CD4-positive, alpha-beta T cell treated with Interleukin-1 beta for 1 hour (primary cell): ENCODE measurements at places on chromosomes 6 and 20.

DNA sequence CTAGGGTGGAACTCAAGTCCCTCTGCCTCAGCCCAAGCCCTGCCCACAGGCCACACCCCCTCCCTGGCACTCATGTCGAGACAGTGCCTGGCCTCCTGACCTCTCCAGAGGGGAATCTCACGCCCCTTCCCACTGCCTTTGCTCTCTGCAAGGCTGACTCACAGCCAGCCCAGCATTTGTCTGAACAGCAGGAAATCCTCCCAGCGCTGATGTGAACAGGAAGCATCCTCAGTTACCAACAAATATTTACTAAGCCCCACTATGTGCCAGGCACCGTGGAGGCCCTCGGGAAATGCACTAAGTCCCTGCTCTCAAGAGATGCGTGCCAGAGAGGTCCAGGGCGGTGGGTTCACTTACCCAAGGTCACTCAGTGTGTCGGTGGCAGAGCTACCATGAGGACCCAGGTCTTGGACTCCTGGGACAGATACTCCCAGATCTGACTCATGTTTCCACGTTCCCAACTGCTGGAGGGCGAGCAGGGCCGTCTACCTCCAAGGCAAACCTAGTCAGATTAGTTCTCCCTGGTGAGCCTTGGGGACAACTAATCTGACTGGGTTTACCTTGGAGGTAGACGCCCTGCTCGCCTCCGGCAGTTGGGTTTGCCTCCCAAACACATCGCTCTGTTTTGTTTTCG, 7.8 kb downstream of the ADA start:
- DNase-seq = peak; percentile 75

DNA sequence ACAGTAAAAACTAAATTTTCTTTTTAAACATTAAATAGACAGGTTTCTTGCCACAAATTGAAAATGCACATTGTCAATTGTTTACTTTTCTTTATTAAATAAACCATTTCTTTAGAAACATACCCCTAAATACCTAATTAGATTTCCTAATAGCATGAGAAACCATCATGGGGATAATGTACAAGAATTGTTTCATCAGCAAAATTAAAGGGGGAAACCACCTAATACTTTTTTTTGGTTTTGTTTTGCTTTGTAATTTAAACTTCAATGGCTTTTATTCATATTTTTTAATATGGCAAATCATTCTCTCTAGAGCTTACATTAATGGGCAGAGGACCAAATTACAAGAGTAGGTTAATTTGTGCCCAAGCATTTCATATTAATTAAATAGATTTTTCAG, 987.9 kb downstream of the EPHA7 start:
- DNase-seq = no peak

DNA sequence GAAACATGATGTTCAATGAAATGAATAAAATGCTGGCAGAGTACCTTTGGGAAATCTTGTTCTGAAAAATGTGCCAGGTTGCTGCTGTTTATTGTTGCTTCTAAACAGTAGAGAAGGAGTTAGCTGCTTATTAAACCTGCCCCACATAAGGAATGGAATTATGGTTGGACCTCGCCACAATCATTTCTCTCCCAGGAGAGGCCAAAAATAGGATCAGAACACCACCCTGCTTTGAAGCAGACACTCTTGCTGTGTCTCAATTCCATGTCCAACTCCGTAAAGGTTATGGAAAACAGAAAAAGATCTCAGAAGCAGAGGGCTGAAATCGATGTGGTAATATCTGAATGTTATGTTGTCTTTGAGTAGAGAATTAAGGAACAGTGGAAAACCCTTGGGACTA, 27.9 kb downstream of the AFG1L start:
- DNase-seq = no peak

- DNase-seq = no peak
Observed at GRCh38 chr20:18288749-18289267, 481 bp downstream of the ZNF133 start.

- DNase-seq = no peak
Observed at GRCh38 chr20:41432746-41433145, 66.1 kb upstream of the EMILIN3 start.

- peak; percentile 31 for DNase-seq
Observed at GRCh38 chr6:170290296-170291128, at the start of gene DLL1. Gene DLL1, minus strand, starts transcription at chr6:170291078. Its CDS starts 939 bp downstream, at chr6:170290139.

GRCh38 chr20:57767441-57767840, 57.6 kb upstream of the PMEPA1 start:
- DNase-seq = no peak

DNA sequence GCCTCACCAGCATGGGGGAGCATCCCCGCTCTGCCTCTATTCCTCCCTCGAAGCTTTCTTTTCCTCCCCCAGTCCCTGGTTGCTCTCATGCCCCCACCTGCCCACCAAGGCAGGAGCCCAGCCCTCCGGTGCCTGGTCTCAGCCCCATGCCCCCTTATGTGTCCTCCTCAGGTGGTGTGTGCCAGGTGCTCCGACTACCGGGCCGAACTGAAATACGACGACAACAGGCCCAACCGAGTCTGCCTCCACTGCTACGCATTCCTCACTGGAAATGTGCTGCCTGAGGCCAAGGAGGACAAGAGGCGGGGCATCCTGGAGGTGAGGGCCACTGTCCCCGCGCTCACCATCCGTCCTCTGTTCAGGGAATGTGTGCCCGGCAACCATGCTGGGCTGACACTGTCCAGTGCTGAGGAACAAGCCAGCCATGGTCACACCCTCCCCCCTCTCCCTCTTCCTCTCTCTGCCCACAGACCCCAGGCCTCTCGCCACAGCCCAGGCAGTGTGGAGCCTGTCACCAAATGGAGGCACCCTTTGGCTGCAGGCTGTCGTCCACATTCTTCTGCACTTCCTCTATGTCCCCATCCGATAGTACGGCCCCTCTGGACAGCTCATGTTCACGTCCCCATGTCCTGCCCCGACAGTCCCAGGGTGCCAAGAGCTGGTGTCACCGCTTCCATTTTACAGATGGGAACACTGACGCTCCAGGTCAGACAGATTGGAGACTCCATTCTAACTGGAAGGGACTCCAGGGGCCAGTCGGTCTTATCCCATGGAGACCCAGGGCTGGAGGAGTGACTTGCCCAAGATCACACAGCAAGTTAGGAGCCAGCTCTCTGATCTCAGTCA, 20.4 kb downstream of the FGD2 start:
- DNase-seq = no peak

DNA sequence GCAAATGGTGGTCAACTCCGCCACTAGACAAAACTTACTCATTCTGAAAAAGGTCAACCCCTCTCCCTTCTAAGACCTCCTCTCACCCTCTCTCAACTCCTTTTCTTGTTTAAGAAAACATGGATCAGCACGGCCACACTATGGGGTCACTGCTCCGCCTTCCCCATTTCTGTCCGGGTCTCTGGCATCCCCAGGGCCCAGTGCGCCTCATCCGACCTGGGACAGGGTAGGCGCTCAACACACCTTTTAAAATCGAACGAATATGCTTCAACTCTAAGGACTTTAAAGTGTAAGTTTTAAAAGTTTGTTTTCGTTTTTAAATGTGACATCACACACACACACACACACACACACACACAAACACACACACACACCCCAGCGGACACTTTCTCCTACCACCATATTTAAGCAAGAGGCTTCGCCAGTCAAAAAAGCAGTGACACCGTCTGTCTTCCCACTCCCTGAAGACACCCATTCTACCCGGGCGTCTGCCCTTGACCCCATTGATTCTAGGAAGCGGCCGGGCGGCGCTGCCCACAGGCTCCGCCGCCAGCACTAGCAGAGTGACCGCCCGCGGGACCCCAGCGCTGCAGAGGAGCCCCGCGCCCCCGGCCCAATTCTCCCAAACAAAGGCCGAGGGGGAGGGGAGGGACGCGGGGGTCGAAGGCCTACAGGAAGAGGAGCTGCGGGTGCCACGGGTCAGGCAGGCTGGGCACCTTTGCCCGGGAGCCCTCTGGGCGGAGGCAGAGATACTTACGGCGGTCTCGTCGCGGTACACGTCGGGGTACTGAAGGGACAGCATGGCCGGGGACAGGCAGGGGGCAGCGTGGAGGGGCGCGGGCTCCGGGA, 568 bp downstream of the PREP start:
- DNase-seq = peak; percentile 18

DNA sequence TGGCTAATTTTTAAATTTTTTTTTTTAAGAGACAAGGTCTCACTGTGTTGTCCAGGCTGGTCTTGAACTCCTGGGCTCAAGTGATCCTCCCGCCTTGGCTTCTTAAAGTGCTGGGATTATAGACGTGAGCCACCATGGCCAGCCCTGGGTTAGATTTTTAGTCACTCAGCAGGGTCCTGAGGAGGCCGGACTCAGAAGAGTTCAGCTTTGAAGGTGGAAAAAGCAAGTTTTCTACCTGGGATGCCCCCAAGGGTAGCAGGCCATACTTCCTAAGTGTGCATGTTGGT, 44.2 kb downstream of the FGD2 start:
- DNase-seq = no peak

DNA sequence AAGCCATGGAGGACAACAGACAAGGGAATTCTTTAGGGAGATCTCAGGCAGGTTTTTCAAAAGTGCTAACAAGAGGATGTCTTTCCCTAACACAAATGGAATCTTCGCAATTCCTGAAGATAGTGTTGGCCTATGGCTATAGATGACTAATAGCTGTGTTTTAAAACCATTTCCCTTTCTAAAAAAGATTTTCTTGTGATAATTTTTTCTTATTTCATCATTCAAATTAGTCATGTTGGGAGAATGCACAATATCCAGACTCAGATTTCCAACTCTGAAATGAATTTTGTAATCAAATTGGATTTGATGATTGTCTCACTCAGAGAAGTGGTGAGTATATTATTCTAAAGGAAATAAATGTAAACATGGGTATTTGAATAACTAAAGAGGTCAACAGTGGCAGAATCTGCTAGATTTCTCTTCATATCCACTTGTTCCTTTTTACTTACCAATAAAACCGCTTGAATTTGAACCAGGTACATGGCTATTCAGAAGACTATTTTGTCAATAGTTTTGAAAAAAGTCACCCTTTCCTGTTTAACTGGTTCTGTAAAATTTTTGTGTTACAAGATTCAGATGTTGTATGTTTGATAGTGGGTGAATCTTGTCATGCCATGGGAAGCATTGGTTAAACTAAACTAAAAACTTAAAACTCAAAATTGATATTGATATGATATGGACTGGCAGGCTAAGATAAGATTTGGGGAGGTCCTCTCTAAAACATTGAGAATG, 1223.7 kb upstream of the EYS start:
- DNase-seq = no peak

- DNase-seq = no peak
Observed at GRCh38 chr6:70520575-70520974, 46.2 kb upstream of the SDHAF4 start.

DNA sequence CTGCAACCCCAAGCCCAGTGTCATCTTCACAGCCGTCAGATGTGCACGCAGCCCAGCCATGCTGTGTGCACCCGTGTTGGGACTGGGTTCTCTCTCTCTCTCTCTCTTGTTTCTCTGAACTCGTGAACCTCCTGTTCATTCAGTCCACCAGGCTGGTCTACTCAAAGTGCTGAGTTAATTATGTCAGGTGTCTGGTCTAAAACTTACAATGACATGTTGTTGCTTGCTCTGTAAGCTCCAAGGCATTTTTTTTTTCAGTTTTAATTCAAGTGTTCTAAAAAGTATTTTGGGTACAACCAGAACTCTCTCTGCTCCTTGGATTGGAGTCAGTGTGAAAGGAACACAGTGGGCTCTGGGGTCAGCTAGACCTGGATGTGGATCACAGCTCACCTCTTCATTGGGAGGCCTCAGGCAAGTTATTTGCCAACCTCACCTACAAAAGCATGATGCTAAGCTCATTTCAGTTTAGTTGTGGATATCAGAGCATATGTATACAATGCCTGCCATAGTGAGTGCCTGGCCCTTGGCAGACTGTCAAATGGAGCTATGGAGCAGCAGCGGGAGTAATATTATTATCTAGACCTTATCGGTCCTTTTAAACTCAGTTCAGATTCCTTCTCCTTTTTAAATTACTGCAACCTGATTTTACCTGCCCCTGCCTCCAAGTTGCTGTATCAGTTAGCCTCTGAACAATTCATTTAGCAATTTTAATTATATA, 59.5 kb downstream of the PLEKHG1 start:
- DNase-seq = no peak

GRCh38 chr6:88983532-88983931, 20.1 kb upstream of the RNGTT start:
- no peak for DNase-seq

DNA sequence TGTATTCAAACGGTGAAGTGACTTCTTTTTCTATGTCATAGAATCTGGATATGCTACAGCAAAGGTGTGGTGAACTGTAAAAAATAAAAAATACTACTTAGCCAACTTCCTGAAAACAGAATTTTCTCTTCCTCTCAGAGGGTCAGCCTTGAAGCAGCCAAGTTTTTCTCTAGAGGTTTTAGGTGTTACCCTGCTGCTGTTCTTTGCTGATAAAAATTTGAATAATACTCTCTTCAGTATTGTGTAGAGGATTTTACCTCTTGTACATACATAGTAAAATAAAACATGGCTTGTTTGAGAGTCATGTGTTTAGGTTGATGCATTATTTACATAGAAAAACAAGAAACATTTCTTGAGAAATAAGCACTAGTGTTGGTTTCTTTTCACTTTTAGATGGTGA, 458.4 kb downstream of the TBC1D32 start:
- no peak for DNase-seq

- DNase-seq = no peak
Observed at GRCh38 chr20:43800186-43800585, 73.4 kb upstream of the GTSF1L start.

GRCh38 chr6:56188429-56188828, 59.0 kb downstream of the COL21A1 start:
- DNase-seq = no peak

DNA sequence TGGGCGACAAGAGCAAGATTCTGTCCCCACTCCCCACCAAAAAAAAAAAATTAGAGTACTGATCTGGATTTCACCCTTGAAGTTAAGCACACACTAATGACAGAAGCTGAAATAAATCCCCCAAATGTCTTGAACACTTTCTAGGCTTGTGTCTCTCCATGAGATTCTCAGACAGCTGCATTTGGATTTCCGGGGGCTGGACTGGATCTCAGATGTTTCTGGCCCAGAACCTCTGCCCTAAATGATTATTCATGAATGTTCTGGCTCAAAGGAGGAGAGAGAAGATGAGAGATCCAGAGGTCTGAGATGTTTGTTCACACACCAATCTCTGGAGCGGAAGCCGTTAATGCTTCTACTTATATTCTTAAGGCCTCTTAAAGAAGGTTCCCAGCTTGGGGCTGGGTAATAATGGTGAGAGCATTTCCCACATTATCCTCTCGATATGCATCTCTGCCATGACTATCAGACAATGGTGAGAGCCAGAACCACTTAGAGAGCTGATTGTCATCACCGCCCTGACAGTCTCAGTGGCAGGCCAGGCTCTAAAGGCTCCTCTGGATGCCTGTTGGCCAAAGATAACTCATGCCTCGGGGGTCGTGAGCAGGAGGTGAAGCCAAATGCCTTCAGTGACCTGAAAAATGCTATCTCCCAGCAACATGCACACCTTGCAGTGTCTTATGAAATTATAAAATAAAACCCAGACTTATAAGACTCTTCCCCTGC, 127.9 kb upstream of the AGPAT4 start:
- DNase-seq = no peak

DNA sequence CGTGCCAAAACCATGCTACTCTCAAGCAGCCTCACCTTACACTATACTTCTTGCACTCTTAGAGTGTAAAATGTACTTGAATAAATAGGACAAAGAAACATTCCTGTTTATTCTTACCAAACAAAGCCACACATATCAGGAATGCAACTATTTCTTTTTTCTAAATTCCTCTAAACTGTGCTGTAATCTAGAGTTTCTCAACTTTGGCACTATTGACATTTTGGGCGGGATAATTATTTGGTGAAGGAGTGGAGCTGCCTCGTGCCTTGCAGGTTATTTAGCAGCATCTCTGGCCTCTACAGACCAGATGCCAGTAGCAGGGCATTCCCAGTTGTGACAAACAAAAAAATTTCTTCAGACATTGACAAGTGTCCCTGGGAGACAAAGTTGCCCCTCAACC, 86.9 kb downstream of the PHACTR1 start:
- no peak for DNase-seq
